Renal cortical epithelial cell (primary cell): ENCODE measurements at places on chromosomes 1 and 21.
A peak's percentile ranks its signal among the peaks of the same experiment; 100 is the strongest.

GRCh38 chr1:31159869-31160611 lies 79.6 kb downstream of the NKAIN1 start:
- no peak for DNase-seq

DNA sequence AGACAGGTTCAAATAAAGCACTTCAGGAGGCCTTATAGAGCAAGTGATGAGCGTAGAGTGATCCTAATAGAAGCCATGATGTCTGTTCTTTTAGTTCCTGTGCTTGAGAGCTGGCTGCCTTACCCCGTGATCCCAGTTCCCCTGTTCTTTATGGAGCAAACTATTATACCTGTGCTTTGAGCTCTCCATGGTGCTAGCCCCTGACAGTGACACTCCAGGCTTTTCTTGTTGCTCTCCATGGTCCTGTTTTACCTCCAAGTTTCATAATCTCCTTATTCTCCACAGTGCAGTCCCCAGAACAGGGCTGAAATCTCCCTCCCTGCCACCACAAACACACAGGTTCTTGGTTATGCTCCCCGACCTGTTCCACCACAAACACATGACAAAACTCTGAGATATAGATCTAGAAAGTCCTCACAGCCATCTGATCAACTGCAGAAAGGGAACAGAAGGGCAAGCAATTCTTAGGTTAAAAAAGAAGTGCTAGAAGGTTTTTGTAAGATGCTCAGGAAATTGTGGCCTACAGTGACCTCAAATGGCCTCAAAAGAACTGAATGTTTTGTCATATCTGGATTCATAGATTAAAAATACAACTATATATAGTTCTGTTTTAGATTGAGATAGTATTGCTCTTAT lies 6.0 kb downstream of the CADM3 start:
- peak; percentile 72 for DNase-seq

DNA sequence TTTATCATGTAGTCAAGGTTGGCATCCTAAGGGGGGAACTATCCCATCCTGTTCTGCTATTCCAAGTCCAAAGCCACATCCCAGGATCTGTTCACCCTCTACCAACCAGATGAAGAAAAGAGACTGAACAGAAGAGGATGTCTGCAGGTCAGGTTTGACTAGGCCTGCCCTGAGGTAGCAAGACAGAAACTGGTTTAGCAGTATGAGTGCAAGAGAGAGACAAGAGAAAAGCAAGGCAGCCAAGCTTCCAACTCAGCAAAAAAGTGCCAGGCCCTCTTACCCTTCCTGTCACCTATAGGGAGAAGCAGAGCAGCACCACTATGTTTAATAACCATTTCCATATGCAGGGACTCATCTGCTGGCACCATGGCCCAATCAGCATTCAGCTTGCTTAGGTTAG lies 320.8 kb upstream of the DUSP10 start:
- DNase-seq, result no peak

DNA sequence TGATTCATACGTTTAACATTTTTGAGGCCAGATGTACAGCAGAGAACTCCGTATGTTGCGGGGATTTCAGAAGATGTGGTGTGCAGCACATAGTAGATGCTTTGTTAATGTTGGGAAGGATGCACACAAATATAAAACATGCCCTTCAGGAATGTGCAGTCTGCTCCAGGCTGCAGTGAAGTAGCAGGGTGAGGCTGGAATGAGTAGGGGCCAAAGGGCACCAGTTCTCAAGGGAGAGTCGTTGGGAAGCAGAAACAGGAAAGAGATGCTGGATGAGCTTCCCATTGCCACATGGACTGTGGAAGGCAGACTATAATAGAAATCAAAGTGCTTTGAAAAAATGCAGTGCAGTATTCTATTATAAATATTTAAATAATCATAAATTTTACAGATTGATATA lies 126.9 kb downstream of the NOS1AP start:
- no peak for DNase-seq

DNA sequence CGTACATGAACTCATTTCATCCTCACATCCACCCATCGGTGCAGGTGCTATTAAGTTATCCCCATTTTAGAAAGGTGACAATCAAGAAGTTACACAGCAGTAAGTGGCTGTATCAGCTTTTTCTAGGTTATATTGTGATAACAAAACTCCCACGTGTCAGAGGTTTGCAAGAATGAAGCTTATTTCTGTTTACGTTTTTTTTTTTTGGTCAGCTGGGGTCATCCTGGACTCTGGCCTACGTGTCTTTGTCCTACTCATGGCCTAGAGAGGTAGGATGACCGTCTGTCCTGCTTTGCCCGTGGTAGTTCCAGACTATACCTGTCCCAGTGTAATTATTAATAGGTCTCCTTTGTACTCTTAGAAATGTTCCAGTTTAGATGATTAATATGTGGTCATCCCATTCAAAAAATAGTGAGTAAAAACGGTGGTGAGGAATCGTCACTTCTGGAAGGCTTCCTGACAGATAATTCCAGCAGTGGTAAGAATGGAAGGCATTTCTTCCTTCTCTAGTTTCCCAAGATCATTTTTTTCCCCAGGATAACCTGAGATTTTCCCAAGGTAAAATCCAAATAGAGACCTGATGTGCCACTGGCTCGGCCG lies 64.2 kb upstream of the KIF26B start:
- peak; percentile 82 for DNase-seq

- DNase-seq, result no peak
Measured at GRCh38 chr1:11690397-11691301, 861 bp upstream of the DRAXIN start.

DNA sequence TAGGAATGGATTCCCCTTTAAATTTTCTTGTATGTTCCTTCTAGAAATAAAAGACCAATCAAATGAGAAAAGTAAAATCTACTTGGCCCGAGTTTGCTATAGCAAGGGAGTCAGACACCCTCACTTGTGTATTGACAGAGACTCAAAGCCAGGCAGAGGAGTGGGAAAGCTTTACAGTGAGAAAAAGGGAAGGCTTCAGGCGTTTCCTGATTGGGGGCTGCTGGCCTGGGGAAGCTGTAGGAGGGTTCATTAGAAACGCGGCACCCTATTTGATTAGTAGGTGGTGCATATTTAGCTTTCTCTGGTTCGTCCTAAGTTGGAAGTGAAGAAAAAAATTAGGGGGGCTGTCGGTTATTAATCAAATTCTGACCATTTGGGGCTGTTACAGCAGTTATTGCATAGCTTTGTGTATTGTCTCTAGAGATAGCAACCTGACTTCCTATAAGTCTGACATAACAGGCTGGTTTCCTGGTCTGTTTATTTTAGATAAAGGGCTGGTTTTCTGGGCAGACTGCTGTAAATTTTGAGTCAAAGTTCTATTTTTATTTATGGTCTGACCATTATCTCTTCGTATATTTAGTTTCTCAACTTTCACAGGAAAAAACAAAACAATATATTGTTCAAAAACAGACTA lies 10.0 kb downstream of the SLC25A24 start:
- DNase-seq, result no peak

- DNase-seq, result no peak
Measured at GRCh38 chr1:101980974-101981373, 15.8 kb downstream of the OLFM3 start.

DNA sequence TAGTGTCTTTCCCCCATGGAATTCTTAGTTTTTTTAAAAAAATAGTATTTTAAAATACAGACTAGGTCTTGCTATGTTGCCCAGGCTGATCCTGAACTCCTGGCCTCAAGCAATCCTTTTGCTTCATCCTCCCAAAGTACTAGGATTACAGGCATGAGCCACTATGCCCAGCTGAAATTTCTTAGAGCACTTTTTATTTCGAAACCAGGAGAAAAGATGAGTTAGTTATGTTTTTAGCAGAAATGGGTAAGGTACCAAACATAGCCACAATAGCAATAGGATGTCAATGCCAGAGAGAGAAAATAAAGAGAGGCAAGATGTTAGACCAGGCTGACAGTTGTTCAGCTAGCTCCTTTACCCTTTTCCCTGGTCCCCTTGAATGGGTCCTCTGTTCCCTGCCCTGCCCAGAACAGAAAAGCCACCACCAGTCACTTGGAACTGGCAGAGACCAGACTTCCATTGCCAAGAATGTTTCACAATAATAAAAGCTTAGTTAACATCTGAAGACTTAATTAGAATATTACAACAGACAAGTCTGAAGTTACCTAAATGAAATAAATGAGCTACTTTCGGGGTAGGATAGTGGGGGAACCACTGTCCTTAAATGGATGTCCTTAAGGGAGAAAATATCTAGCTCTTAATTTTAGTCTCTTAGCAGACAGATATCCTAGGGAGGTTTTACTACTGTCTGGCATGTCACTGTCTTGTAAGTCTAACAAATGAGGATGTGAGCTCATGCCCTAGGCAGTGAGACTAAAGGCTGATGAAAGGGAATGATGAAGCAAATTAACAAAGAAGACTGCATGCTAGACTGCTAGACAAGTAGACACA lies 54.3 kb downstream of the ABL2 start:
- peak; percentile 80 for DNase-seq

GRCh38 chr1:53642607-53643006 lies 96.4 kb downstream of the GLIS1 start:
- no peak for DNase-seq

GRCh38 chr21:35043549-35043948 lies 5.6 kb downstream of the RUNX1 start:
- no peak for DNase-seq

DNA sequence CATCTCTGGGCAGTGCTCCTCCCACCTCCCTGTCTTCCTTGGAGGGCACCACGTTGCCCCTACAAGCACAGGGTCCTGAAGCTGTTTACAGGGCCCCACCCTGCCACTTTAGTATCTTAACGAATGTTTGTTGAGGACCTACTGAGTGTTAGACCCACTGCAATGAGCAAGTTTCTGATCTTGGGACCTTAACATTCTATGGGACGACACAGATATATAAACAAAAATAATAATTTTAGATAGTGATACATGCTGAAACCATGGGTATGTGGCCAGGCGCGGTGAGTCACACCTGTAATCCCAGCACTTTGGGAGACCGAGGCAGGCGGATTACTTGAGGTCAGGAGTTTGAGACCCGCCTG lies 10.1 kb downstream of the ENTREP3 start:
- DNase-seq, result no peak

- DNase-seq, result no peak
Measured at GRCh38 chr1:70778934-70779333, 268.7 kb downstream of the PTGER3 start.

GRCh38 chr1:77950873-77951272 lies 28.0 kb downstream of the FUBP1 start:
- no peak for DNase-seq

DNA sequence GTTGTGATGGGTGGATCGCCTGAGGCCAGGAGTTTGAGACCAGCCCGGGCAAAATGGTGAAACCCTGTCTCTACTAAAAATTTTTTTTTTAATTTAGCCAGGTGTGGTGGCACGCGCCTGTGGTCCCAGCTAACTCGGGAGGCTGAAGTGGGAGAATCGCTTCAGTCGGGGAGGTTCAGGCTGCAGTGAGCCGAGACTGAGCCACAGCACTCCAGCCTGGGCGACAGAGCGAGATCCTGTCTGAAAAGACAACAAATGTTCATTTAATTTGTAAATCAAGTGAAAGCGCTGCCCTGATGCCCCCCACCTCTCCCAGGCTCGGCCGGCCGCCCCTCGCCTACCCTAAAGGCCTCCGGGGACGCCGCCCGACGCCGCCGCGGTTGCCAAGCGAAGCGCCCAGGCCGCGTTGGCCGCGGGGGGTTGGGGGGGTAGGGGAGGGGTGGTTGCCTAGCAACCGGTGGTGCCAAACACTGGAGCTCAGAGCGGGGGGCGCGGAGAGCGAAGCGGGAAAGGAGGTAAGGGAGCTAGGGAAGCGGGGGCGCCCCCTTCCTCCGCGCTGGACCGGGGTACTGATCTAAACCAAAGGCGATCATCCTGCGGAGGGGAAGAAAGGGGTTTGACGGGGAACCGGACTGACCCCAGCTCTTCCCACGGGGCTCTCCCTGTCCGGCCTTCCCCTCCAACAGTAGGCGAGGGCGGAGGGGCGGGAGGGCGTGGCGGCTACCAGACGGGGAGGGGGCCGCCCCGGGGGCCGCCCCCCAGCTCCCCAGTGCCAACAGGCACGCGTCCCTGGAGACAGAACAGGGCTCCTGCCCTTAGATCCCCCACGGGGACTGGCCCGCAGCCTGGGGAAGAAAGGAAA lies at the start of gene TEKT2:
TEKT2 (plus strand) TSS at position 460 of the 862 bp plus-strand sequence. CDS start 828 bp downstream, outside the sequence.
- no peak for DNase-seq

- DNase-seq, result peak; percentile 37
Measured at GRCh38 chr1:17098446-17099317, 20.6 kb downstream of the PADI2 start.

GRCh38 chr1:67118191-67118590 lies 16.6 kb downstream of the C1orf141 start:
- peak; percentile 36 for DNase-seq

GRCh38 chr1:54546651-54547401 lies 1.2 kb upstream of the ACOT11 start:
- no peak for DNase-seq

- peak; percentile 42 for DNase-seq
Measured at GRCh38 chr1:8825985-8826481, 8.6 kb upstream of the RERE start.

GRCh38 chr1:30449003-30449402 lies 274.4 kb downstream of the MATN1 start:
- DNase-seq, result no peak

GRCh38 chr1:162535501-162535900 lies 26.0 kb upstream of the UAP1 start:
- DNase-seq, result no peak

DNA sequence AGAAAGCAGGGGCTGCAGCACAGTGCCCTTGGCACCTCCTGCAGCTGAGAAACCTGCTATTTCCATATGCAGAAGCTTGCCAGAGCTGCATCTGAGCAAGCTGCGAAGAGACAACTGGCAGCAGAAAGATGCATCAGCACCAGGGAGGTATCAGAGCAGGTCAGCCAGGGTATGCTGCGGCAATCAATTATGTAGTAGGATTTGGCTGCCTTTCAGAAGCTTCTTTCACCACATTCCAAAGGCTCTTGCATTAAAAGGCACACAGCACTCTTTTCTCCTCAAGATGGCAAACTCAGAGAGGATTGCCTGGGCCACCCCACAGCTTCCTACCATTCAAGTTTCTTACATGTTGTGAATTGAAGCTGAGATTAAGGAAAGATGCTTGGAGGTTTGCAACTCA lies 47.6 kb upstream of the RAP1A start:
- DNase-seq, result peak; percentile 64

GRCh38 chr1:43878440-43878839 lies 55.2 kb upstream of the ARTN start:
- DNase-seq, result no peak

DNA sequence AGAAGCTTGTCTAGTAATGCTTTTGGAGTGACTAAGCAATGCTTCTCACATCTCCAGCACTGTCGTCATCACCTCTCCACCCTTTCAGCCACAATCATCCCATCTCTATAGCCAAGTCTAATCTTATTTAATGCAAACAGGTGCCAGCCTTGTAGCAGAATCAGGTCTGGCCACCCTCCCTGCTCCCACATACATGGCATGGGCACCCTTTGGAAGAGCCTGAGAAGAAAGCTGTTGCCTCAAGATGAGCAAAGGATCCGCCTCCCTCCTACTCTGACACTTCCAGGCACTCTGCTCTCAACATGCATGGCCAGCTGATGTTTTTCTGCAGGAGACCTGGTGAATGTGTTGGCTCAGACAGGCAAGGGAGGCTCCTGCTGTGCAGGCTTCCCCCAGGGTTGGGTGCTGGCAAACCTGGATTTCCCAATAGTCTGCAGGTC lies 113.1 kb upstream of the GRIK3 start:
- no peak for DNase-seq
